ENCODE measurements at places on chromosomes 3 and 15. TPM values are rescaled to one million over a fixed set of nuclear protein-coding genes. Genes with fewer than 3 reads are reported as not detected.
A peak's percentile ranks its signal among the peaks of the same experiment; 100 is the strongest.

GRCh38 chr3:98532709-98533571 is 1.2 kb downstream of the GPR15 start:
- peak; percentile 59 for DNase-seq

- no peak for DNase-seq
Observed at GRCh38 chr15:90915808-90916440, 12.8 kb downstream of the MAN2A2 start.

DNA sequence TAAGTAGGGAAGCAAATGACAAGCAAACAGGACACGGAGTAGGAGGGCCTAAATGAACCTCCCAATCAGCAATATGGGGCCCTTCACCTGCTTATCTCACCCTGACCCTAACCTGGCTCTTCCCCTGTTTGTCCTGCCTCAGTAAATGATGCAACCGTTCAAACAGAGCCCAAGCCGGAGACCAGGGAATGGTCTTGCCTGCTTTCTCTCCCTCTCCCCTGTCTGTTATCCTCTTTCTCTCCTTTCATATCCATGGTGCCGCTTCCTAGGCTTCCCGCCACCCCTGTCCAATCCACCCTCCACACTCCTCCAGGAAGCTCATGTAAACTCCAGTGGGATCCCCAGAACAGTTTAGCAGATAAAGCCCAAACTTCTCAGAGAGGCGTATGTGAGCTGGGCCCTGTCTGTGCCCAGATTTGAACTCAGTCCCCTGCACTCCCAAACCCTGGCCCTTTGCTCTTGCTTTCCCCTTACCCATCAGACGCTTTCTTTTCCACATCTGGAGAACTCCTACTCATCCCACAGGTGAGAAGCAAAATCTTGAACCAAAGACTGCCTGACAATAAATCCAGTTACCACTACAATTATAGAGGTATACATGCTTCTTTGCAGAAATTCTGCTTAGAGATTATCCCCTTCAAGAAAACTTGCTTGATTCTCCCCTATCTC is 45.7 kb upstream of the STT3B start:
- DNase-seq = no peak

GRCh38 chr3:152621006-152621868 is 213.7 kb upstream of the P2RY1 start:
- DNase-seq = no peak

DNA sequence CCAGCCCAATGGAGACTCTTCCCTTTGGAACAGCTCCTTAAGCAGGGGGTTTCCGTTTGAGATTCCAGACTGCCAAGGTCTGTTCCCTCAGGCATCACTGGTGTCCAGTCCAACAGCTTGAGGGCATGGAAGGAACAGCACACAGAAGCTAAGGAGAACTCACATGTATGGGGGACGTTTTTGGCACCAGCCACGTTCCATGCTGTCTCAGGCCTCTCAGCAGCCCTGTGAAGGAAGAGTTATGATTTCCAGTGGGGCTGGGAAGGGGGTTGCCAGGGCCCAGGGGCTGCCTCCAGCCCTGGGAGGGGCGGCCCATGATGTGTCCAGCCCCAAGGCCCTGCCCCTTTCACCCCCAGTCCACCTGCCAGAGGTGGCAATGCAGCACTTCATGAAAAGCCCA is 7.5 kb upstream of the RHO start:
- no peak for DNase-seq

DNA sequence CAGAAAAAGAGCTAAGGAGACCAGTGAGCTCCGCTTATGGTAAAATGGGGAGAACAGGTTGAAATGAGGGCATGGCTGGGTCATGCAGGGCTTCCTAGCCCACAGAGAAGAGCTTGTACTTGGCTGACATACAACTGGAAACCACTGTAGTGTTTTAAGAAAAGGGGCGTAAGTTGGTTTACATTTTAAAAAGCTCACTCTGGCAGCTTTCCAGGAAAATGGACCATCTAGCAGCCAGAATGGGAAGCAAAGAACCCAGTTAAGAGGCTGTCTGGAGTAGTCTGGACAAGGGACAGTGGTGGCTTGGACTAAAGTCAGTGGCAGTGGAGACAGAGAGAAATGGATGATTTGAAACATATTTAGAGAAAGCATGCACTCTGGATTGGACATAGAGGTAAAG is 1.9 kb downstream of the MORC1 start:
- no peak for DNase-seq

- DNase-seq = no peak
Observed at GRCh38 chr15:19956124-19956796, 585.3 kb downstream of the GOLGA6L6 start.

DNA sequence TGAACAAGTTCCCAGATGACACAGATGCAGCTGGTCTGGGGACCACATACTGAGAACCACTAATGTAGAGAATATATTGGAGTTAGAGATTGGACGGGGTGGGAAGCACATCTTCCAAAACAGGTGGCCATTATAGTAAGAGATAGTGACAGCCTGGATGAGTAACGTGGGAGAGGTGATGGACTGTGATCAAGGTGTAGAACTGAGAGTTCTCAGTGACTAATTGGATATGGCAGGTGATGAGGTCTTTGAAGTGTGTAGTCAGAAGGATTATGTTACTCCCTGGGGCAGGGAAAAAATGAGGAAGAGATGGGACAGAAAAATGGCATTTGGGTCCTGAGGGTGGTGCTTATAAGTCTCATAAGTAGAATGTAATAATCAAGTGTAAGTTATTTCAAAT is 66.6 kb downstream of the KCNMB2 start:
- DNase-seq = no peak

DNA sequence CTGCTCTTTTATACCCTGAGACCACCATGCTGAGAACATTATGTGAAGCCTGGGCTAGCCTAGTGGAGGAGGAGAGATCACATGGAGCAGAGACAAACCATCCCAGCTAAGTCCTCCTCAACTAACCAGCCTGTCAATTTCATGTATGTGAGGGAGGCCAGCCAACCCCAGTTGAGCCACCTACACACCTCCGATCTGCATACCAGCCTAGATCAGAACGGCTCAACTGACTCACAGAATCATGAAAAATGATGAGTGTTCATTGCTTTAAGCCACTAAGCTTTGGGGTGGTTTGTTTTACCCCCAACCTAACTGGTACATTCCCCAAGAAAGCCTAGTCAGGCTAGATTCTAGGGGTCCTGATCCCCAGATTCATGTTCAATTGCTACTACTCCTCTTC is 19.4 kb upstream of the CA12 start:
- no peak for DNase-seq

DNA sequence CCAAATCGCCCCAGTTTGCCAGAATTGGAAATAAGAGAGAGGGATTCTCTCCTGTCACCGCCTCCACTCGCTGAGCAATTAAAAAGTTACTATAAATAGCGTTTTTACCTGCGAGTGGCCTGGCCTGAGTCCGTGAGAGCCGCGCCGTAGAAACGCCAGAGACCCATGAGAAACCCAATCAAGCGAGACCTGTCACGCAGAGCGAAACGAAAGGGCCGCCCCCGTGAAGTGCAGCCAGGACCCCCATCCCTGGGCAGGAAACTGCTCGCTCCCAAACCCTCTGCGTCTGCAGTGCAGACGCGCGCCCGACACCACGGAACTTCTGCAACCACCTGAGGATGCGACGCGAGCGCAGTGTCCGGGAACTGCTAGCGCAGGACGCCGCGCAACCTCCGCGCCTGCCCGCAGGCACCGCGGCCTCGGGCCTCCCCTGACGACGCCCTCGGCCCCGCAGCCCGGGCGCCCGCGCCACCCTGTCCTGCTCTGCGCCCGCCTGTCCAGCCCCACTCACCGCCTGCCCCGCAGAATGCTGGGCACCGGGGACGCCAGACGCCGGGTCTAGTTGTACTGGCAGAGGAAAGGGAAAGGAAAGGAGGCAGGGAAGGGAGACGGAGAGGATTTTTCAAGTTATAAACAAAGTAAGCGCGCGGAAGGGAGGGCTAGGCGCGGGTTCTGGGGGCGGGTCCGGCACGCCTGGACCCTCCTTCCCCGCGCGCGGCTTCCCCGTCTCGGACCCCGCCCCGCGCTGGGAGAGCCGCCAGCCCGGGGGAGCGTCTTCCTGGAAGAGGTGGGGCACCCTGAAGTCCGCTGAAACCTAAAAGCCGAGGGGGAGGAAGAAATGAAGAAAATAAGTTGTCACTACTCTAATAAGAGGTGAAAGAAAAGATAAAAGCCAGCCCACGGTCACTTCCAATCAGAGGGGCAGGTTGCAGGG is at the start of gene PLSCR4:
Gene PLSCR4 (minus strand): TSS at position 657 of the 934 bp plus-strand sequence. CDS start 29,034 bp downstream, outside the sequence.
- peak; percentile 66 for DNase-seq

DNA sequence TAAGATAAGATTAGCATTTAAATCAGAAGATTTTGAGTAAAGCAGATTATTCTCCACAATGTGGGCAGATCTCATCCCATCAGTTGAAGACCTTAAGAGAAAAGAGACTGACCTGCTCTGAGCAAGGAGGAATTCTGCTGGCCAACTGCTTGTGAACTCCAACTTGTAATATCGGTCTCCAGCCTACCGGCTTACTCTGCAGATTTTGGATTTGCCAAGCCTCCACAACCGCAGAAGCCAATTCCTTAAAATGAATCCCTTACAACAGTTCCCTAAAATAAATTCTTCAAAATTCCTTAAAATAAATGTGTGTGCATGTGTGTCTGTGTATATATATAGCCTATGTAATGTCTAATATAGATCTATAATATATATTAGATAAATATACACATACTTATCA is 107.4 kb upstream of the KLF13 start:
- no peak for DNase-seq

DNA sequence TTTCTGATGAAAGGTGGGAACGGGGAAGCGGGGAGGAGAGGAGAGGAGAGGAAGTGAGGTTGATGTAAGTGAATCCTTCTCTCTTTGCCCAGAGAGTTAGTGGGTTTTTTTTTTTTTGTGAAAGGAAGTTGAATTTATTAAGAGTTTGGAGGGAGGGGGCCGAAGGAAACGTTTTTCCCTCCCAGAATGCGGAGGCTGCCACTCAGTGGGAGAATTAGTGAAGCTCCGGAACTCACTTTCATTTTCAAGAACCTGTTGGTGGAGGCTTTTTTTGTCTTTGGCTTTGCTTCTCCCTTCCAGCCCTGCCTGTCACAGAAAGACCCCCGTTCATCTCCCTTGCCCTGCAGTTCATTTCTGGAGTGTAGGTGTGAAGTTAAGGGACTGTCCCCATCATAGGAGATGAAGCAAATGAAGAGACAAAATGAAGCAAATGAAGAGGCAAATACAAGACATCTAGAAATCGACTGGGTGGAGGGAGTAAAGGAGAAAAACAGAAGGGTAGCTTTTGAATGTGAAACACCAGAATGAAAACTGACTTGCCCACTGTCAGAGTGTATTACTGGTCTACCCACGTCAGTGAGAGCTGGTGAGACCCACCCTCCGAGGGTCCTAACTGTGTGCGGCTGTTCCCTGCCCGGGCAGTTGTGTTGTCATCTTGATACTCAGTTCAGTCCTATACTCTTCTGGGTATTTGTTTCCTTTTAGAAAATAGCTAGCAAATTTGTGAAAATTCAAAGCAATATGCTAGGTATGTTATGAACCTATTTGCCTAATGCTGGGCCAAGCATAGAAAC is 91.5 kb downstream of the ITPR1 start:
- DNase-seq = peak; percentile 73

- no peak for DNase-seq
Observed at GRCh38 chr3:111662907-111663306, 67.8 kb upstream of the ZBED2 start.

DNA sequence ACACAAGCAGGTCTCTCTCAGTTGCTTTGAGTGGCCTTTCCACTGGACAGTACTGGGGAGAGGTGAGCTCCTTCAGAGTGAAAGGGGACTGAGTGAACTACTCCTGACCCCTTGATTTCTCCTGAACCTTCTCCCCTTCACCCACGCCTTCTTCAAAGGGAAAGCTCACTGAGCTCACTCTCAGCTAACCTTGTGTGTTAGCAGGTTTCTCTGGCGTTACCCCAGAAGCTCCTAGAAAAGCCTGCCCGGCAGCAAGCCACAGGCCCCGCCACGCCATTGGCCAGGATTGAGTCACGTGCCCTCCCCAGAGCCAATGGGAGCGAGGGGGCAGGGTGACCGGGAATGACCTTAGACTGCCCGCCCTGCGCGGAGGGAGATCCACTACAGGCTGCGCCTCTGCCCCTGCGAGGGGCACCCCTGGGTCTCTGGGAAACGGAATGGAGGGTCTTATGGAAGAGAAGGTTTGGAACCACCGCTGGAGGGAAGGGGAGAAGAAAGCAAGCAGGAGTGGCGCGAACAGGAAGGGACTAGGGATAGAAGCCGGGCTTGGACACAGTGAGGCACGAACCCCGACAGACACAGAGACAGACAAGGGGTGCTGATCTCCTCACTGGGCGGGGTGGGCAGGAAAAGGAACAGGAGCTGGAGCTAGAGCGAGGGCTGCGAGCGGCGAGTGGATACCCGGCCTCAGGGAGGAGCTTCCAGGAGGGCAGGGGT is 17.4 kb upstream of the CLK3 start:
- peak; percentile 97 for DNase-seq

DNA sequence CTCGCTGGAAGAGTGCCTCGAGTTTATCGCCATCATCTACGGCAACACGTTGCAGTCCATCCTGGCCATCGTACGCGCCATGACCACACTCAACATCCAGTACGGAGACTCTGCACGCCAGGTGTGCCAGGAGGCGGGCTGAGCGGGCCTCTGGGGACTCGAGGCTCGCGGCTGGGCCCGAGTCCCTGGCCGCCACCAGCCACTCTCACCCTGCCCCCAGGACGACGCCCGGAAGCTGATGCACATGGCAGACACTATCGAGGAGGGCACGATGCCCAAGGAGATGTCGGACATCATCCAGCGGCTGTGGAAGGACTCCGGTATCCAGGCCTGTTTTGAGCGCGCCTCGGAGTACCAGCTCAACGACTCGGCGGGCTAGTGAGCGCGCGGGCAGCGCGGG is 1.9 kb downstream of the GNAT1 start:
- DNase-seq = no peak

GRCh38 chr15:81013396-81013929 is 12.7 kb downstream of the TLNRD1 start:
- DNase-seq = no peak

- no peak for DNase-seq
Observed at GRCh38 chr3:136546720-136547119, 205.5 kb downstream of the STAG1 start.

Gene SMAD6
- total RNA-seq = 0.40 TPM

Gene CILP
- 0.02 TPM for total RNA-seq

Gene TRPM1
- not detected for total RNA-seq

Gene CFAP20DC
- 0.98 TPM for total RNA-seq

Gene PLSCR2
- total RNA-seq = not detected

Gene TBC1D5
- 39.0 TPM for total RNA-seq

Gene GAP43
- not detected for total RNA-seq

Gene NME9
- total RNA-seq = not detected

All from activated CD4-positive, alpha-beta T cell treated with anti-CD3 and anti-CD28 coated beads, Interleukin-2, amount 10 ng/mL, durations not matched to agents 24 days and 14 days (primary cell).